ENCODE measurements at places on chromosomes 7 and 10.

GRCh38 chr10:95909561-95909960 is 1.8 kb downstream of the CC2D2B start:
- DNase-seq = no peak

DNA sequence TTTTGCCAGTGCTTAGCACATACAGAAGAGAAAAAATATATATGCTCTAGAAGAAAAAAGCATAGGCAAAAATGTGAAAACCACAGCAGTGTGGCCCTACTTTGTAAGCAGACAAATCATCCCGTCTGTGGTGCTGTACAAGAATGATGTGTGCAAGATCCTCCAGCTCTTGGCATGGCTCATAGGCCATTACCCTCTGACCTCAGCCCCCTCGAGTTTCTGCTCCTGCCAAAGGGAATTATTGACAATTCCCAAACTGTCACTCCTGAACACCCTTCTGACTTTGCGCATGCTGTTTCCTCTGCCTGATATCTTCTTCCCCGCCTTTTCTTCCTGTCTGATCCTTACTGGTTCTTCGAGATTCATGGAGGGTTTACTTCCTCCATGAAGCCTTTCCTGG is 27.1 kb downstream of the PLA2G12B start:
- no peak for DNase-seq

DNA sequence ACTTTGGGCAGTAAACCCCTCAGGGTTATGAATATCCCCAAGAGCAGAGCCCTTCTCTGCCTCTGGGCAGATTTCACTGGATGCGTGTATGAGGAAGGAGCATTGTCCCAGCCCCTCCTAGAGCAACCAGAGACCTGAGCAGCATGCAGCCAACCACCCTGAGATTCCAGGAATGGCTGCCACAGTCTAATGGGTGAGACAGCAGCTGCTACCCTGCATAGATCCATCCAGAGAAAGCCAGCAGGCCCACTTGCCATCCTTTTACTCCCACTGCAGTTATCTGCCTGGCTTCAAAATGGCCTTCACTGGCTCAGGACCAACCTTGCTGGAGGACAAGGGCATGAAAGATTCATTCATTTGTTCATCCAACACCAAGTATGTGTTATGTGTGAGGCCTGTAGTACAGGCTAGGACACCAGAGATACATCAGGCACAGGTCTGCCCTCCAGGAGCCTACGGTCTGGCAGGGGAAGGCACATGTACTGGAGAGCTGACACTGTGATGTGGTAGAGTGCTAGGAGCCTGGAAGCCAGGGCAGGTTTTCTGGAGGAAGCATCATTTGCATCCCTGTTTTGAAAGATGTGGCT is 26.2 kb upstream of the C10orf105 start:
- no peak for DNase-seq

DNA sequence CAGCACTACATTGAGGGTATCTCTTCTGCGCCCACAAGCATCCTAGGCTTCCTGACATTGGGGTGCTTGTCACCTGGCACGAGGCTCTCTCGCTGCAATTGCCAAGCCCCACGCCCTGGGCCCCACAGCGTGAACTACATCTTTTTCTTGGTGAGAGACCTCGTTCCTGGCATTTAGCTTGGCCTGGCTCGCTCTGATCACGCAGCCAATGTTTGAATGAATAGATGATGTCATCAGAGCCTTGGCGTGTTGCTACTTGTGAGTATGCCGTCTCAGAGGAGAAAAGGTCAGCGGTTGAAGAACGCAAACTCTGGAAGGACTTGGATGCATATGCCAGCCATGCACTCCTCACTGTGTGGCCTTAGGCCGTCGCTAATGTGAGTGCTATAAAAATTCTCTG is 150.2 kb upstream of the AUTS2 start:
- no peak for DNase-seq

DNA sequence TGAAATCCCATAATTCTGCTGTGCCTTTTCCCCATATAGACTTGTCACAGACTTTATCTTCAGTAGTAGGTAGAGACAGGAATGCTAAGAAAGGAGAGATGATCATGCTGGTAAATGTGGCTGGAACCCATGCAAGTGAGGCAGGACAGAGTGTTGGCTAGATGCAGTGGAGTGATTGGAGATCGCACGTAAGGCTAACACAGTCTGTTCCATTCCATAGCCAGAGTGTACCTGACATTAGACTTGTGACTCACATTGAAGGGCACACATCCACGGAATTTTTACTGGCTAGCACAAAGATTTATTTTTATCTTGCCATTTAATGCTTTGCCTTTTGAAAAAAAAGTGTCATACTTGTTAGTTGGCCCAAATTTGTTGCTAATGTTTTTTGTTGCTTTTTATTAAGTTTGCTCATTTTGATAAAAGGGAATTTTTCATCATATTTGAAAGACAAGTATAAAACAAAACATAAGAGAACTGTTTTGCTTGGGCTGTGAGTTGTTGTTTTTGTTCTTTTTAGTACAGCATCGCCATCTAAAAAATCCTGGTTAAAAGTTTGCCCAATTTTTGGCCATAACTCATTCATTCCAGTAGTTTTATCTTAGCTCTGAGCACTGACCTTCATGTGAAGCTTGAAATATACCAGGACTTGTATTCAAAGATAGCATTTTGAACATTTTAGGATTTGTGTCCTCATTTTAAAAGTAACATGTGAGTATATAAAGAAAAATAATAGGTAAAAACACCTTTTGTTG is 81.0 kb downstream of the CPED1 start:
- DNase-seq = no peak

DNA sequence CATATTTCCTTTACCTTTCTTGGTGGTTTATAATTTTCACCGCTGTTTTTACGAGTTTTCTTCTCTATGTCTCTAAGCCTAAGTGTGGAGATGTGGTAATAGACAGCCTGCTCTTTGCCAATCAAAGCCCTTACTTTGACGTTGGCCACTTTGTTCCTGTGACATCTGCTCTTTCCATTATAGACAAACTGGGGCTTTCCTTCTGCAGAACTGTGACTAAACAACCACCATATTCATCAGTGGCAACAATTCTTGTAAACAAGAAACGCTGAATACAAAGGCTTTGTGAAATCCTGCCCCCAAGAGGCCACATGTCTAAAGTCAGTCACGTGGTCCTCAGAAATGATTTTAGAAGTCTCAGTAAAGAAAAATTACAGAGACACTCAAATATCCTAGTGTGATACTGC is 59.6 kb upstream of the CAPZA2 start:
- DNase-seq = peak; percentile 3

Data from activated T-cell treated with anti-CD3 and anti-CD28 coated beads for 48 hours (primary cell).